ENCODE measurements at places on chromosomes 16 and 17.

DNA sequence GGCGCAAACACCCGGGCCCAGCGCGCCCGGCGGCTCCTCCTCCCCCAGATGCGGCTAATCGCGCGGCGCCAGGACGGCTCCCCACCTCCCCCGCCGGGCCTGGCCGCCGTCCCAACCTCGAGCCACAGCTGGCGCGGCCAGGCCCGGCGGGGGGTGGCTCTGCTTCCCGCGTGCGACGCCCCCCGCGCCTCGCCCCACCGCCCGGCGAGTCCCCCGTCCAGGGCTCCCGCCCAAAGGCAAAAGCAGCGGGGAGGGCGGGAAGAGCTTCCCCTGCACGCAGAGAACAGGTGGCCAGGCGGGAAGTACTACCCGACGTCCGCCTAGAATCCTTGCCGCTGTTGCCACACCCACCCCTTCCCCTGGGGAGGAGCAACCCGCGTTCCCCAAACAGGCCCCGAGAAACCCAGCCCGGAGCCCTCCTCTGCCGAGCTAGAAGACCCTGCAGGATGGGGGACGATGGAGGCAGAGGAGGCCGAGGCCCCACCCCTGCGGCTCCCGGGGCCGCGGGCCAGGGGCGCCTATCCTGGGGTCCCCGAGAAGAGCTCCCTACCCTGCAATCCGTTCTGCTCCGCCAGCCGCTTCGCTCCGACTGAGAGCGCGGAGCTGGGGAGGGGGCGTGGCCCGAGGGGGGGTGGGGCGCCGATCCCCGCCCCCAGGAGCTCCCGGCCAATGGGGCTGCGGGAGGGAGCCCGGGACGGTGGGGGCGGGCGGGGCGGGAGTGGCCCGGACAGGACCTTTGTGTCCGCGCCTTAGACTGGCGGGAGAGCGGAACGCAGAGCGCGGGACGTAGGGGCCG is at the start of gene CARHSP1:
CARHSP1 (minus strand) TSS at position 591 of the 796 bp plus-strand sequence. CDS start 9,678 bp downstream, outside the sequence.
- DNase-seq, result peak; percentile 72

DNA sequence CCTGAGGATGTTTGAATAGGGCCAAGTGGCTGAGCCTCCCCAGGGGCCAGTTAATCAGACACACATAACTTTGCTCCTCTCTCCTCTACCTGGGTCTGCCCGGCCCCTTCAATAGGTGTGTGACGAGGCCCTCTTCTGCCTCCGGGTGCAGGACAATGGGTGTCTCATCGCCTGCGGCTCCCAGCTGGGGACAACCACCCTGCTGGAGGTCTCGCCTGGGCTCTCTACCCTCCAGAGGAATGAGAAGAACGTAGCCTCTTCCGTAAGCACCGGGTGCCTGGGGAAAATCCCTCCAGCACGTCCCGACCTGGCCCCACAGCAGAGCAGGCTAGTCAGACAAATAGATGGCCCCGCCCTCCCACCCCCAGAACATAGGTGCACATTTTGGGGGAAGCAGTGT is 16.1 kb upstream of the KIF19 start:
- DNase-seq, result no peak

DNA sequence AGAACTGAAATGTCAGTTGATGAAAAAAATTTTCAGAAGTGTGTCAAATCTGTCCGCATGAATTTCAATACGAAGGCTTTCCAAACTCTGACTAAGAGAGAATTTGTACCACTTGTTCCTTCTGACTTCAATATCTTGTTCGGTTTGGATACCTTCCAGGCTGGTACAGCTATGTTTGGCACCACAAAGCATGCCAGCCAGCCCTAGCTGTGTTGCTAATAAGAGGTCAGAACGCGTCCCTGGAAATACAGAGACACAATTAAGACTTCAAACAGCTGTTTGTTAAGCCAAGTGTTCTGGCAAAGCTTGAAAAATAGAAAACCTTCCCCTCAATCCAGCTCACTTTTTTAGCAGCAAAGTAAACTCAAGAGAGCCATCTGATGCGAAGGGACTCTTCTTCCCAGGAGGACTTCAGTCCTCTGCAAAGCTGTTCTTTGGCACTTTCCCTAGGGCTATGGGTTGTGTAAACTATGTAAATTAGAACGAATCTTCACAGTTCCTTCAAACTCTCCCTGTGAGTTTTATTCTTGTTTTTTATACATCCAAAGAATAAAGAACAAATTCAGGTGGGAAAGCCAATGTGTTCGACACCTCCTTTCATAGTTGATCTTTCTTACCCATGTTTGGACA is 35.1 kb downstream of the GRB2 start:
- DNase-seq, result no peak

DNA sequence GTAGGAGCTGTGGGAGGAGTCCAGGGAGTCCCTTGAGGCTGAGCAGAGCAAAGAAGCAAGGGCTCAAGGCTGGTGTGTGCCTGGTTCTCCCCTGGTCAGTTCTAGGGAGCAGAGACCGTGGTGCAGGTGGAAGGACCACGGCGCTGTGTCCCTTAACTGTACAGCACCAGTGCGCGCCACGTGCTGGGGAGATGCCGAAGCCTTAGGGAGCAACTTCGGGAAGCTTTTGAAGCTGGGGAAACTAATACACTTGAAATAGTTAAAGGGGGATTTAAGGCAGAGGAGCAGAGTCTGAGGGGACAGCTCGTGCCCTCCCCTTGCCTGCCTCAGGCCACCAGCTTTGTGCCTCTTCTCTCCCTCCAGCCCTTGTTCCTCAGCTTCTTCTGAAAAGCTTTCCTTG is 27.5 kb downstream of the MINK1 start:
- no peak for DNase-seq

GRCh38 chr16:31090540-31090939 is 1.8 kb upstream of the PRSS53 start:
- no peak for DNase-seq

DNA sequence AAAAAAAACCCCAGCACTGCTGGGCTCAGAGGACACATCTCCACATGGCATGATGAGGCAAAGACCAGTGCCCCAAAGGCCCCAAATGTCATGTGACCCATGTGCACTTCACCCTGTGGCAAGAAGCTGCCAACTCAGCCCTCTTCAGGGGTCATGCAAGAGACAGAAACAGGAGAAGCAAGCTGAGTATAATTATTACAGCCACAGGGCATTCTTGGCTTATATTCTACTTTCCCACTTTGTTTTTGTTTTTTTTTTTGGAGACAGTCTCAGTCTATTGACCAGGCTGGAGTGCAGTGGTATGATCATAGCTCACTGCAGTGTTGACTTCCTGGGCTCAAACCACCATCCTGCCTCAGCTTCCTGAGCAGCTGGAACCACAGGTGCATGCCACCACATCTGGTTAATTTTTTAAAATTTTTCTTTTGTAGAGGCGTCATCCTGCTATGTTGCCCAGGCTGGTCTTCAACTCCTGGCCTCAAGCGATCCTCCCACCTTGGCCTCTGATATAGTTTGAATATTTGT is 32.7 kb upstream of the LITAF start:
- DNase-seq, result no peak

DNA sequence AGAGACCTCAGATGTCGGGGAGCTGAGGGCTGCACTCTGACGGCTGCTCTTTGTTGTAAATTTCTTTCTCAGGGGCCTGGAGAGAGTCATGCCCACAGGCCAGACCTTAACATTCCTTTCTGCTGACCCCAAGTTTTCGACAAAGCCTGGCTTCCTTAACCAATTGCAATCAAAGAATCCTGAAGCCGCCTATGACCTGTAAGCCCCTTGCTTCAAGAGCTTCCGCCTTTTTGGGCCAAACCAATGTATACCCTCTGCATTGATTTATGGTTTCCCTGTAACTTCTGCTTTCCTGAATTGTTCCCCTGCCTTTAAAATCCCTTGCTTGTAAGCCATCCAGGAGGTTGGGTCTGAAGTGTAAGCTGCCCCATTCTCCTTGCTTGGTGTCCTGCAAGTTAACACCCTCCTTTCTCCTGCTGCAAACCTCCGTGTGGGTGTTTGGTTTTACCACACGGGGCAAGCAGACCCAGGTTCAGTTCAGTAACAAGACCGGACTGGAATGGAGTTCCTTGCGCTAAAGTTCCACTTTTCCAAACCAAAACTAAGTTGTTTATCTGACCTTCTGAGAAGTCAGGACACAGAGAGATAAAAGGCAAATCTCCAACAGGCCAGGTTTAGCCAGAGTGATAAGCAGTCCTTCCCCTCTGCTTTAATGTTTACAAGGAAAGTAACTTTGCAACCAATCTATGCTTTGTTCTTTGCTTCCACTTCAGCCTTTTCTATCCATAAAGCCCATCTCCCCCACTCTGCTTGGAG is 141.6 kb downstream of the KCNJ12 start:
- no peak for DNase-seq

DNA sequence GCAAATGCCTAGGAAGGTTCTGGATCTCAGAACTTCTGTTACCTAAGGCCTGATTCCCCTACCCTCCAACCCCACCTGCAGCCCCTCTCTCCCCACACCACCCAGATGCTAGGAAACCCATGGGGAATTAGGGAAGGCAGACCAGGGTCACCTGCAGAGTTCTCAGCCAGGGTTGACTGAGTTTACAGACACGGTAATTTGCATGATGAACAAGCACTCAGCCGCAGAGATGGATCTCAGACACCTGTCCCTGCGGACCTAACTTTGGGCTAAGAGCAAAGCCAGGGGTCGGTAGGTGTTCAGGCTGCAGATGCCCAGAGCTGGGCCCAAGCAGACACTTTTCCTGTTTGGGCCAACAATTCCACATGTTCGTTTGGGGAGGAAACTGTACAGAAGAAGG is 2.9 kb downstream of the ABI3 start:
- no peak for DNase-seq

GRCh38 chr17:61393550-61393903 is 6.1 kb upstream of the TBX2 start:
- DNase-seq, result no peak

DNA sequence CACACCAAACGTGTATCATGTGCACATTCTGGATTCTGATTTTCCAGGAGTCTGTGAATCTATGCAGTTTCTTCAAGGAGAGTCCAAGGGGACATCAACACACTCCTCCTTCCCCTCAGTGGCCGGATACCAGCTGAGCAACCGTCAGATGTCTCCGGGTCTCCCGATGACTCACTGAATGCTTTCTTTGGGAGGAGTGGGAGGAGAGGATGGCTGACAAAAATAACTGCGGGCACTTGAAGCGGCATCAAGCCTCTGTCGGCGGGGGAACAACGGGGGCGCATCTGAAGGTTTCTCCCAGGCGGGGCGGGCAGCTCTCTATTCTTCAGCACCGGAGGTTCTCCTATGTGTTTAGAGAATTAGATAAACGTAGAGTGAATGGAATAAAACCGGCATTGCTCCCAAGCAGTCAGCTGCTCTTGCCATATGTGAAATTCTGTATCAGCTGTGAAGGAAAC is 24.6 kb upstream of the LRRC75A start:
- no peak for DNase-seq

DNA sequence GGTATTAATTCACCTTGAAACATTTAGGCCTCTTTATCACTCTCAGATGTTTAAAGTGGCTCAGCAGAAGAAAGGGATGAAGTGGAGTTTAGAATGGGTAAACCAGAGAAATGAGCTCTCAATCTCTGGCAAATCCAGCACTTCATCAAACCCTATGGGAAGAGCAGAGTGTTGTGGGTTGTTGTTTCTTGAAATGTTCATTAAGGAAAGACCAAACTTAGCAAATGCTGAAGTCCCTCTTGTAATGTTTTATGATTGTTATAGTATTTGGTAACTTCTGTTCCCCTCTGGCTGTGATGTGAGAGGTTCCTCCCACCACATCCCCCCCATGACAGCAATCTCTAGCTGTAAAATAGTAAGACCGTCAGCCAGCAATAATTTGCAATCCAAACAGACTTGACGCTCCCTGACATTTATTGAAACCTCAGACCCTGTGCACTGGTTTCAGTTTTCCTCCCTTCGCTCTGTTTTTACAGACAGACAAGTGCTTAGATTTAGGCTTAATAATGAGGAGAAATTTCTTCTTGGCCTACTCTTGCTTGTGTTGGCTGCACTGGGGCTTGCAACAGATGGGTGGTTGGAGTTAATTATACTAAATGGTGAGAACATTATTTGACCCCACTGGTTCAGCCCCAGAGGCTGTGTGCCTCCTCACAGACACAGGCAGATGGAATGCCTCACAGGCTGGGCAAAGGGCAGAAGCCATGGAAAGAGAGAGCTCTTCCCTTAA is 609.4 kb upstream of the SOX9 start:
- no peak for DNase-seq

GRCh38 chr17:33520426-33521330 is 227.6 kb upstream of the ASIC2 start:
- DNase-seq, result peak; percentile 24

GRCh38 chr16:11322823-11323222 is 22.4 kb upstream of the RMI2 start:
- DNase-seq, result no peak

DNA sequence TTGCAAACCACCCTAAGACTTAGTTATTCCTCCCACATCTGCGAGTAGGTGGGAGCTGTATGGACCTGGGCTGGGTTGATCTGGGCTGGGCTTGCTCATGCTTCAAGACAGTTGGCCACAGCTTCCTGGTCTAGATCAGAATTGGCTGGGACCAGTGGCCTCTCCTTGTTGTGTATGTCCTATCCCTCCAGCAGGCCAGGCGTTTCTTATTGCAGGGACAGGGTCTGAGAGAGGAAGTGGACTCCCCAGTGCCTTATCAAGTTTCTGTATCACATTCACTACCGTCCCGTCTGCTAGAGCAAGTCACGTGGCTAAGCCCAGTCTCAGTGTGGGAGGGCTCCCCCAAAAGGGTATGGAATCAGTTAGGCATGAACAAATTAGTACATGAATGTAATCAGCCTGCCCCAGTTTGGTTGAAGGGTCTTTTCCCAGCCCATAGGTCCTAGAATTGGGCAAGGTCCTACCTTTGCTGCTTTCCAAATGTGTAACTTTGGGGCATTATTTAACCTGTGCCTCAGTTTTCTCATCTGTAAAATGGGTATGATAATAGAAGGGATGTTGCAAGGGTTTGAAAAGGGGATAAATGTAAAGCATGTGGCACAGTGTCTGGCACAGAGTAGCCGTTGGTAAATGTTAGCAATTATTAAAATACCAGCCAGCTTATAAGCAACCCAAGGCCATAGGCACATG is 36.0 kb downstream of the NKD1 start:
- DNase-seq, result no peak

DNA sequence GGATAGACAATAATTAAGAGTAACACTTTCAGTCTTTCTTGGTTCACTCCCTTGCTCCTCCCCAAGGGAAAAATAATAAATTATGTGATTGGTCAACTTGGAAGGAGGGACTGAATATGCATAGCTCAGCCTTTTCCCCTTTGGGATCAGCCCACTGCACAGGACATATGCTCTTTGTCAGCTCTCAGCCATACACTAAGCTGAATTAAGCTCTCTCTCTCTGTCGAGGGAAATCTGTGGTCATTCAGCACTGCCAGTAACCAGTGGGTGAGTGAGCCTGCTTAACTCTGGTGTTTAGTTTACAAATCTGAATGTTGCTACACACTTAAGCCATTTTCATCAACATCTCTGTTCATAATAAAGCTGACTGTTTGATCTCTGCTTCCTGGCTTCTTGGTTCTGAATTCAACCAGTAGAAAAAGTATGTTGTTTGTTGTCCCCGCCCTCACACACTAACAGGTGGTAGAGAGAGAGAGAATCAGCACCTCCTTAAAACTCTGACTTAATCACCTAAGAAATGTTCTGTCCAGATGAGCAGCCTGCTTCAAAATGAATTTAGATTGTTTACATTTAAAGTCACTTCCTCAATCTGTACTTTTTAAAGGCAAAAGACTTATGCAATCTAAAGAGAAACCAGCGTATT is 102.3 kb upstream of the C17orf78 start:
- no peak for DNase-seq
